Left ventricle myocardium superior (tissue), 1 donor: ENCODE measurements at places on chromosomes 3 and 15.

DNA sequence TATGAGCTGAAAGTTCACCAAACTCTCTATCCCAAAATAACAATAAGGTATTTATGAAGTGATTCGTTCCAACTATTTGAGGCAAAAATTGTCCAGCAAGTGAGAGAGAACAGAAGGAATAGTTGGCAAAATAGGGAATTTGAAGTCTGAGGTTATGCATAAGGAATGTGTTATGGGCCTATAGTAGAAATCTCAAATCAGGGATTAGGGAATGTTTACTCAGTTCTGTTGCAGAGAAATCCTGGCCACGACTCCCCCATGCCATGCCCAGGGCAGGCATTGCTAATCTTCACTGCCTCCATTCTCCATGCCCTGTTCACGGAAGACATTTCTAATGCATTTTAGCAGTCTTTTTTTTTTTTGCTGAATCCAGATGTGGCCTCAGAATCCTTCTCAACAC is 58.6 kb downstream of the FLNB start:
- no peak for DNase-seq

DNA sequence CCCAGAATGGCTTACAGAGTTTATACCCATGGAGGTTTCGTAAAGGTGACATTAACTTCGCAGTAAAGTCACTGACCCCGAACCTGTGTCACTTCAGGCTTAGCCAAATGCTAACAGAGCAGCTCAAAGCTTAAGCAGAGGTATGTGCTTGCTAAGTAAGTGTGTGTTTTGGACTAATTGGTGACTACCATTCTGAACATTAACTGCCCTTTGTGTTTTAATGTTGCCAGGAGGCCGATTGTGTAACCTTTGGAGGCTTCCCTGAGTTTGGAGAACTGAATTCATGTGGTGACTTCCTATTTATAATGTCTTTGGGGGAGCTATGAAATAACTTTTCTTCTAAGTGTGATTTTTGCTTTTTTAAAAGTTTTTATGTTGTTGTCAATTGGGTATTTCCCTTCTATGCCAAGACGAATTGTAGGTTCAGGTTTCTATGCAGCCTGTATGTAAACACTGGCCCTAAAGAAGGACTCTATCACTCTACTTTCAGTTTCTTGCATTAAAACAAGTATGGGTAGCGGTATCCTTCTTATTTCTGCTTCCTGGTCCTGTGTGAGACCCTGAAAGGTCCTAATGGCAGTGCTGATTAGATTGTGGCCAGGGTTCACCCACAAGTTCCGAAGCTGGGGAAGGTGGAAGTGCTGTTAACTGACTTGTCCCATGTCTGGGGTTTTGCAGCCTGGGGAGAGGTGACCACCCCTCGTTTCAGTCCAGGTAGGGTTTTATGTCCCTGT is 86.3 kb downstream of the IGF1R start:
- DNase-seq = no peak

- DNase-seq = no peak
Measured at GRCh38 chr15:44468709-44469385, 41.4 kb downstream of the CTDSPL2 start.

GRCh38 chr3:58119186-58119585 is 91.6 kb downstream of the DNASE1L3 start:
- no peak for DNase-seq

GRCh38 chr15:34734303-34734702 is 20.5 kb downstream of the GJD2 start:
- no peak for DNase-seq
